A549 treated with dexamethasone at 1 μM for 4 hours (cell line): ENCODE measurements at places on chromosomes 5 and 9. TPM values are rescaled to one million over a fixed set of nuclear protein-coding genes. Genes with fewer than 3 reads are reported as not detected.

PDCD1LG2 gene
- 0.08 to 0.25 TPM (median 0.18 TPM) in 5 replicates for total RNA-seq

THBS4 gene
- total RNA-seq = 0.09 to 0.33 TPM (median 0.21 TPM) in 4 of 5 replicates, not detected in the other

LRRC19 gene
- not detected in 5 replicates for total RNA-seq

CNOT8 gene
- total RNA-seq = 31.9 to 35.2 TPM (median 32.8 TPM) in 5 replicates

TUSC1 gene
- total RNA-seq = 3.6 to 7.1 TPM (median 6.7 TPM) in 5 replicates

NUTM2G gene
- total RNA-seq = 0.05 TPM in 1 of 5 replicates, not detected in the others

LMX1B gene
- 0.85 to 1.8 TPM (median 1.5 TPM) in 5 replicates for total RNA-seq

C7 gene
- total RNA-seq = not detected in 5 replicates

TPD52L3 gene
- total RNA-seq = not detected in 5 replicates

POC5 gene
- 8.3 to 11.3 TPM (median 10.5 TPM) in 5 replicates for total RNA-seq

FGF10 gene
- total RNA-seq = not detected in 5 replicates
